ENCODE measurements at places on chromosomes 3 and 15.

GRCh38 chr3:78176869-78177268 is 1137.0 kb downstream of the ROBO2 start:
- DNase-seq: no peak

GRCh38 chr15:67105065-67105951 is 39.9 kb downstream of the SMAD3 start:
- no peak for DNase-seq

DNA sequence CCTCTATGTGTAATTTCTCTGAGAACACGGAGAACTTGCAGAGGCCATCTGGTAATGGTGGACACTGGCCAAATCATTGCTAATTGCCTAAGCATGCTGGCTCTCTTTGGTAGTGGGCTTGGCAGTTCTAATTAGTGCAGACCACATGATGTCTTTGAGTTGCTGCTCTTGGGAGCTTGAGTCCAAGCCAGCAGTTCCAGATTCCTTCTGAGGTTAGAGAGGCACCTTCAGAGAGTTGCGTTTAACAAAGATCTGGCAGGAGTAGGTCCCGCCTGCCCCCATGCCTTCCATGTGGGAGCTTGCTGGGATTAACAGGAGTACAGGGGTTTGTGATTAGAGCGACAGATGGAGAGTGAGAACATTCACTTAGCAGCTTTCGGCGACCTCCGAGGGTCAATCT is 449.0 kb upstream of the LMCD1 start:
- no peak for DNase-seq

DNA sequence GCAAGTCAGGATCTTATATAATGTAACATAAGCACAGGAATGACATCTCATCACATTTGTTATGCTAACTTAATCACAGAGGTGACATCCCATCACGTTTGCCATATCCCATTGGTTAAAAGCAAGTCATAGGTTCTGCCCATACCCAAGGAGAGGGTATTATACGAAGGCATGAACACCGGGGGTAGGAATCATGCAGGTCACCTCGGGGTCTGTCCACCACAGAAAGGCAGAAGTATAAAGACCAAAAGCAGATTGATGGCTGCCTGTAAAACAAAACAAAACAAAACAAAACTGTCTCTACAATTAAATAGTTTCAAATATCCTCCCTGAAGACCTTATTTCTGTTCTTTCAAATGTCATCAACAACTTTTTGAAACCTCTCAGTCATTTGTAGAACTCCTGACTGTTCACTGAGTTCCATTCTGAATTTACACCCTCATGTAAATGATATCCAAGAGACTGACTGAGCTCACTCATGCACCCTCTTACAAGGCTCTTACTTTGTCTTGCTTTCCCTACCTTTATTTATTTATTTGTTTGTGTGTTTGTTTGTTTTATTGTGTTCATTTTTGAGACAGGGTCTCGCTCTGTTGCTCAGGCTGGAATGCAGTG is 22.7 kb upstream of the ZNF639 start:
- no peak for DNase-seq

GRCh38 chr3:75110741-75111140 is 496.3 kb upstream of the CNTN3 start:
- no peak for DNase-seq

- DNase-seq: no peak
Observed at GRCh38 chr3:107870943-107871638, 219.7 kb downstream of the CD47 start.

DNA sequence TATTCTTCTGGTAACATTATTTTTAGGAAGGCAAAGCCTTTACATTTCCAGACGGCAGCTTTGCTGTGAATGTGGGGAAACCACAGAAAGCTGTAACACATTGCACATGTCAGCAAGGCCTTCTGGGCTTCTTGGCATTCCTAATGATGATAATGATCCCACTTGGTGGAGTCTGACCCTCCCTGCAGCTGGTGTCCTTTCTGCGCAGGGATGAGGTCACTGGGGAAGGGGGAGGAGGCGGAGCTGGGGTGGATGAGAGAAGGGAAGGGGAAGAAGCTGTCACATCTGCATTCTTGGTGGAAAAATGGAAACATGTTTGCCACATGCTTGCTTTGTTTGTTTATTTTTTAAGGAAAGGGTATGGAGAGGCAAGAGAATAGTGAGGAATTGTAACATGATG is 68.6 kb downstream of the FILIP1L start:
- DNase-seq: no peak

DNA sequence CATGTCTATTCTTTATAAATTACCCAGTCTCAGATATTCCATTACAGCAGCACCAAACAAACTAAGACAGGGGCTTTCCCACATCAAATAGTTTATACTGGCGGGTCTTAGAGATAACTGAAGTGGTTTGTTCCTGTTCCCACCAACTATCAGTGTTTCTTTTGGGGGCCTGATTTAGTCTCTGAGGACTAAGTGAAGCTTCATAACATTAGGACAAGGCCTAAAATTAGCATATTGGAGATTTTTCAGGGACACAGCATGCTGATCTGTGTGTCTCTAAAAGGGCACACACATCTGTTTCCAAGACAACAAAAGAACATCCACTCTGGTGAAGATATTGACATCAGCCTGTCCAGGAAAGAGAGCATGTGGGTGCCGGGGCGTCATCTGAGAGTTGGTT is 72.6 kb upstream of the SEMA6D start:
- no peak for DNase-seq

DNA sequence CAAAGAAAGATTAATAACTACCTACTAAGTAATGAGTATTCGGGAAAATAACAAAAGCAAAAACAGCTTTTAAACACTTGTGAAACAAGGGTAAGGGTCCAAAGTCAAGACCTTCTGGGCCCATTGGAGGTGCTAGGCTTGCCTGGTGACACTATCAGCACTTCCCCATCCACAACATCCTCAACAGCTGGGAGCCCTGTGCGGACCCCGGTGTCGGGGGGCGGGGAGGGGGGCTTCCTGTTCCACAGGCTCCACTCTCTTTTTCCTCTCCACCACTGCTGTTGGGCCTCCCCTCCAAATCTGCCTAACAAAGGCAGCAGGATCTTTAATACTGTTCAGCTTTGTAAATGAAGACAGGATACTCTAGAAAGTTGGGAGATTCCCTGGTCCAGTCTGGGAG is 21.6 kb downstream of the NGRN start:
- DNase-seq: no peak
